ENCODE measurements at places on chromosomes 1 and 21.

DNA sequence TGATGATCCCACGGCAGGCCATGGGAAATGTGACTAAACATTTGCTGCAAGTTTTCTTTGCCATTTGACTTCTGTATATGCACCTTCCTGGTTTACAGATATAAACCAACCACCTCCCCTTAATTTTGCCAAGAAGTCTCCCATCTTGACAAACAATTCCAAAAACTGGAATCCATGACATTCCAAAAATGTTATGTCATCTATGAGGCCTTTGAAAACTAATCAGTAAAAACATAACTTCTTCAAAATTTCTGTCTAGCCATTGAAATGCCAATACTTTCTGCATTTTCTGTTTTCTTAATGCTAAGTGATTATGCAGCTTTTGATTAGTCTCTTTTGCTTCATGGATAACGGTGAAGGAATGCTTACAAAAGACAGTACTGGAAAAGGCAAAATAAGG lies 84.1 kb downstream of the LYST start:
- DNase-seq, result no peak

GRCh38 chr1:5647234-5647633 lies 345.0 kb downstream of the NPHP4 start:
- DNase-seq, result no peak

GRCh38 chr1:61193808-61194207 lies 111.4 kb downstream of the NFIA start:
- no peak for DNase-seq

- no peak for DNase-seq
Observed at GRCh38 chr1:229230140-229230892, 40.6 kb upstream of the RAB4A start.

GRCh38 chr1:210731193-210731592 lies 402.5 kb downstream of the HHAT start:
- no peak for DNase-seq

GRCh38 chr1:214623430-214623829 lies 20.4 kb downstream of the CENPF start:
- DNase-seq, result no peak

- no peak for DNase-seq
Observed at GRCh38 chr1:207807690-207808321, 56.0 kb downstream of the CD46 start.

DNA sequence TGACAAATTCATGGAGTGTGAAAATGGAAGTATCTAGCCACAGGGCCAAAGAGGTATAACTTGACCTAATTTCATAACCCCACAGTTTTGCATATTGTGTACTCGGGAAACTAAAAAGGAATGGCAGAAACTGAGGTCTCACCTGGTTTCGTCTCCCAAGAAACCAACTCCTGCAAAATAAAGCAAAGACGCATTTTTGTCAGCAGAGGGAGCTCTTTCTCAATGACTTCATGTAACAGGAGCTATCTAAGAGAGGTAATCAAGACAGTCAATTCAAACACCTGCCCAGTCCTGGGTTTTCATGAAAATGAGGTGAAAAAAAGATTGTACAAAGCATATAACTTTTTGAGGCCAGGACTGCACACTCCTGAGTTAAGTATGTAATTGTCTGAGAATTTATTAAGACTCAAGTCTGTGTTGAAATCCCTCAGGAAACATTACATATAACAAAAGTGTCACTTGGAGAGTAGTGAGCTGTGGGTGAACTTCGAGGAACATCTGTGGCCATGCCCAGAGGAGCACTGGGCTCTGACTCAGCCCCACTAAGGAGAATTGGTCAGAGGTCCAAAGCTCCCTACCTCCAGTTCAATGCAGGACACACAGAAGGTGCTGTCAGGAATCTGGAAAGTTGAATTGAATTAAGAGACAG lies 17.6 kb downstream of the FCRL4 start:
- DNase-seq, result no peak

DNA sequence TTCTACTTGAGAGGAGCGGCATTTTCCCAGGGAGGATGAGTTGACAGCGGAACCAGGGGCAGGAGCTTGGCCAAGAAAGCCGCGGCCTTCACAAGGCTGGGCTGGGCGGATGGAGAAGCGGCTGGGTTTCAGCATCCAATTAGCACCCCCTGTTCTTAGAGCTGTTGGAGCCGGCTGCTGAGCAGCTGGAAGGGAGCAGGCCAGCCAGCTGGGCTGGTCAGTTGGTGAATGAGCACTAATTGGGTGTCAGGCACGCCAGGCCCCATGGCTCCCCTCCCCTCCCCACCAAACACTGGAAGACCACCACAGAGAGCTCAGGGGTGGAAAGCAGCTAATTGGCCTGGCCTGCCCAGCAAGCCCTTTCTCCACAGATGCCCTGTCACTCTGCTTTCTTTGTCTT lies 245.6 kb downstream of the RRAGC start:
- no peak for DNase-seq

- no peak for DNase-seq
Observed at GRCh38 chr1:152108882-152109222, 6.4 kb downstream of the TCHH start.

DNA sequence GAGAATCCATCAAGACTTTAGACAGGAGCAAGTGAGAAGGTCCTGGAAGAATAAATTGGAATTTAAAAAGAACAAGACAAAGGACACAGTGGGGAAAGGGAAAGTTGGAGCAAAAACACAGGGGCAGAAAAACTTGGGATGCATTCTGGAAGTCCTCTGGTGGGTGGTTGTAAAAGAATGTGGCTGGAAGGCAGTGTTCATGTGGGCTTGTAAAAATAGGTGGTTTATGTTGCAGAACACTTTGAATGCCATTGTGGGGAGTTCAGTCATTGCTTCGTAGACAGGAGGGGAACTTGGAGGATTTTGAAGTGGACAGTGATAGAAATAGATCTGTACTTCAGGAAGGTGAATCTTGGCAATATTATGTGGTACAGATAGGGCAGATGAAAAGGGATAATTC lies 15.2 kb downstream of the KIF1B start:
- DNase-seq, result no peak

DNA sequence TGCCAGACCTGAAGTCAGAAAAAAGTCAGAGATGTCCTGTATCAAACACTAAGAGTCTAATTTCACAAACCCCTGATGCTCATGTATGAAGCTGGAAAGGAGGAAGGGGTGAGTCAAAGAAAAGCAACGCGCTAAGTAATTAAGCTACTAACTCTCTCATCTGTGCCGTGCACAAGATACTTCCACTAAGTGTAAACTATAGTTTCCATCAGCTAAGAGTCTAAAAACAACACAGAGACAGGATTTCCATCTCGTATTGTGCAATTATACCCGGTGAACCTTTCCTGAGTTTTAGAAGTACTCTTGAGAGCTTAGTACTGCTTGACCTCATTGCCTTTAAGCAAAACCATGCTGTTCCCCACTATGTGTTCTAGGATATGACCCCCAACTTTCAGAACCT lies 19.0 kb downstream of the DNALI1 start:
- DNase-seq, result no peak

DNA sequence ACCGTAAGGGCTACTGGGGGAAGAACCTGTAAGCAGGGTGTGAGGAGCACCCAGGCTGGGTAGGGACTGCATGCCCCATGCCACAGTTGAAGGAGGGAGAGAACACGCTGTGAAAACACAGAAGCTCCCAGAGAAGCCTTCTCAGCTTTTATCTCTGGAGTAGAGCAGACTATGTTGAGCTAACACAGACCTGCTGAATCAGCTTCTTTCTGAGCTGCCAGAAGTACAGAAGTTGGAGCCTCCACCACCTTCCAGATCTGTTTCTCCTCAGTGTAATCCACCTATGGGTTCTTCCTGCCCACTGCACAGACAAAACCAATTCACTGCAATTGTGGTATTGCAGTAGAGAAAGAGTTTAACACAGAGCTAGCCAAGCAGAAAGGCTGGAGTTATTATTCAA lies 5.4 kb downstream of the YBEY start:
- no peak for DNase-seq

DNA sequence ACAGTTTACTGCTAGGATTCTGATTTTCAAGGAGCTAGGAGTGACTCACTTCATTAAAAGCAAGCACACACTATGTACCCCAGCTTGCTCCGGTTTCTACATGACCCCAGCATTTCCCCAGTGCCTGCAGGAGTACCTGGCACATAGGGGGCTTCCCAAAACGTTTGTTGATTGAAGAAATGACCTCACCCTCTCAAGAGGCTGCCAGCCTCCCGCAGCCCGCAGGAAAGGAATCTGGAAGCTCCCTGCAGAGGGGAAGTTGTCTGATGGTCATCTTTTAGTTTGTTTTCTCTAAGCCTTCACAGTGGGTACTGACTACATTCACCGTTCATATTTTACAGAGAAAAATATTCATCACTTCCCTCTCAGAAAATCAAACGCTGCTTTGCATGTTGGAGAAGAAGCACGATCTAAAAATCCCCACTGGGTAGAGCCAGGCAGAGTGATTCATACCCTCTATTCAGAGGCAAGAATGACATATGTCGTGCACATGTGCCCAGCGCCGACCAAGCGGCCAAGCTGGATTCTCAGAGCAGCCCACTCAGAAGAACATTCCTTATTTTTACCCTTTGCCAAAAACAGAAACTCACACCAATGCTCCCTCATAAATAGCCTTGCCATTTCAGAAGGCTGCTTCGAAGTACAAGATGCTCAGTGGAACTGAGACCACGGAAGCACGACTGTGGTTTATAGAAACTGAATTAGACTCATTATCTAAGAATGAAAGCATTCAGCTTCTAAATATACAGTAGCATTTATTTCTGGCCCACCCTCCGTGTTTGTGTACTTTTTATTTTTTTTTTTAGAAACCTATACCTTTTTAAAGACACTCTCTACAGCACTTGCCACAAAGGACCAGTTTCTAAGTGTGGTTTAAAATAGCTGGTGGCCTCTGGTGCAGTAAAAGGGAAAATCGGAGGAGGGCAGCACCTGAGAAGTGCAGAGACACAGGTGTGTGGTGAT lies 143.2 kb downstream of the MIS18A start:
- no peak for DNase-seq

DNA sequence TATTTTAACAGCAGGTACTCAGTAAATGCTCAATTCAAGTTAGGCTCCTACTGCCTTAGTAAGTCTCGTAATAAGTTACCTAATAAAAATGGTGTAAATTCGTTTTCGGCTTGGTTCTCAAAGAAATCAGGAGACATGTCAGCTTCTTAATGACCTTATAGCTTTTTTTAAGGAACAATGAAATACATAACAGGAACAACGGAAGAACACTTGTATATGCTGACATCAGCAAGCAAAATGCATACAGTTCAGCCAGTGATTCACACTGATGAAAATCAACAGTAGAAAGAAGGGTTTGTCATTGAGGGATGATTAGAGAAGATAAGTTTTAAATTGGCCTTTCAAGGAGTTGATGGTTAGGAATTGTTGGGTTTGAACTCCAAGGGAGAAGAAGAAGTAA lies 13.3 kb downstream of the RPTN start:
- DNase-seq, result no peak

DNA sequence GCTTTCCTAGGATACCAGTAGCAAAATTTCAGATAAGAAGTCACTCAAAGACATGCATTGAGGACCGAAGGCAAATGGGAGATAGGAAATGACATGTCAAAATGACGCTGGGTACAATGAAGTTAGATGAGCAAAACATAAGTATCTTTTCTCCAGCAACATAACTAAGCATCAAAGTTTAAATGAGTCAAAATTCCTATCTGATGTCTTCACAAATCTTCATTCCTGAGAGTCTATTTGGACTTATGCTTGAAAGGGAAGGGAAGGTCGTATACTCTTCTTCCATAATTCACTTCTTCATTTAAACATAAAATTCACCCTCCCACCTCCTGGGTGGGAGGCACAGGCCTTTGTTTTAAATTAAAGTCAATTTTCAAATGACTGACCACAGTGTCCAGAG lies 4.1 kb upstream of the TMEM81 start:
- DNase-seq, result no peak

DNA sequence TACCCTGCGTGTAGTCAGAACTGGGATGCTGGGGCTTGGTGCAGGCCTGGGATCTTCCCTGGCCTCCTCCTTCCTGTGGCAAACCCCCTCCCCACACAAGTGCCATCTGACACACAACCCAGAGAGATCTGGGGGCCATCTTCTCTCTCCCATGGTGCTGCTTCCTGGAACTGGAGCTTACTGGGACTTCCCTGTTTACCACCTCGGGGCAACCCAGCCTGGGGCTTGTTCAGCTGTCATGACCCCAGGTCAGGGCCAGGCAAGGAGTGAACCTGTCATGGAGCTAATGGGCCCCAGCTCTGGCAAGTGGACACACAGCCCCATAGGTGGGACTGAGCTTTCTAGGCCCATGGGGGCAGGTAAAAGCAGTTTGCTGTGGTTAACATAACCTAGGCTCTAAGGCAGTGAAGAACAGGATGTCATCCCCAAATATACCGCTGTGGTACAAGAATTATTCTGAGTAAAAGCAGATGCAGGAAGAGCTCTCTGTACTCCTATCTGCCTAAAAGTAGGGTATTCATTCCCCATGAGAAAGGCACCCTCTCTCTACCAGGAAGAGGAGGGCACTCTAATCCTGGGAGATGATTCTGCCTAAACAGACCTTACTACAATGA lies 2.4 kb downstream of the TRIM11 start:
- no peak for DNase-seq

DNA sequence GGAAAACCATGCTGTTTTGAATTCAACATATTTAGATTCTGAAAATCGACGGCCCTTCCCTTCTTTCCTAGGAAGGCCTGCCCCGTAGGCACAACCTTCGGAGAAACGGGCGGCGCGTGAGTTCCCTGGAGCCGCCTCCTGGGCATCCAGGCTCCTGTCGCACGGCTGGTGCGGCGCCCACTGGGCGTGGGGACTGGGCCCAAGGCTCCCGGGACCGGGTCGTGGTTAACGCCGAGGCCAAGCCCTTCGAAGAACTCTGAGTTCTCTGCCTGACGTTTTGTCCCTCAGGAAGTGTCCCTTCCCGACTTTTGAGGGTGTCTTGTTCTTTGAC lies 19.2 kb upstream of the TBX15 start:
- no peak for DNase-seq

DNA sequence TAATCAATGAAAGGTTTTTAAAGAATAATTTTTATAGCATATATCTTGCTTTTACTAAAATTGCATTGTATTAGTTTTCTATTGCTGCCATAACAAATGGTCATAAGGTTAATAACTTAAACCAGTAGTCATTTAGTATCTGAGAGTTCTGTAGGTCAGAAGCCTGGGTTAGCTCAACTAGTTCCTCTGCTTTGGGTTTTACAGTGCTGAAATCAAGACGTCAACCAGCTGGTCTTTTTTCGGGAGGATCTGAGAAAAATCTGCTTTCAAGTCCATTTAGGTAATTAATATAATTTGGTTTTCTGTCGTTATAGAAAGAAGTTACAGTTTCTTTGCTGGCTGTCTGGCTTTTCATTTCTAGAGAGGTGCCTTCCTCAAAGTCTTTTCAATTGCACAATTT lies 577.7 kb downstream of the MRPL39 start:
- DNase-seq, result no peak

DNA sequence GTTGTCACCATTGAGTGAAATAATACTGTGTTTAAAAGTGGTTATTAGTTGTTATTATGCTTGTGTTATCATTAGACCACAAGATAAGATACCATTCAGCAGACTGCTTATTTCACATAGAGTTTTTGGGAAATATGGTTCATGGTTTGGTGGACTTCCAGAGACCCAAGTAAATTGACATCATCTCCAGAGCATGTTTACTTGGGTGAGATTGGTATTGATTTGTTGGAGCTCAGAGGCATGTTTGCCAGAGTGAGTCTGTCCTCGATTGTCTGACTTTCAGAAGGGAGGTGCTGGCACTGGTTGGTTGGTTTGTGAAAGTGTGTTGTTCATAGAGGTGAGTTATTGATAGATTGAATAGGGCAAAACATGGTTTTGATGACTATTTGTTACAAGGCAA lies 291.4 kb downstream of the TGFB2 start:
- no peak for DNase-seq

- no peak for DNase-seq
Observed at GRCh38 chr1:234697741-234698140, 87.8 kb upstream of the IRF2BP2 start.

- no peak for DNase-seq
Observed at GRCh38 chr21:21174676-21175075, 176.5 kb downstream of the NCAM2 start.
